ENCODE measurements at places on chromosomes 12 and 14.

- no peak for DNase-seq
Observed at GRCh38 chr12:102960766-102961465, 3.4 kb downstream of the ASCL1 start.

DNA sequence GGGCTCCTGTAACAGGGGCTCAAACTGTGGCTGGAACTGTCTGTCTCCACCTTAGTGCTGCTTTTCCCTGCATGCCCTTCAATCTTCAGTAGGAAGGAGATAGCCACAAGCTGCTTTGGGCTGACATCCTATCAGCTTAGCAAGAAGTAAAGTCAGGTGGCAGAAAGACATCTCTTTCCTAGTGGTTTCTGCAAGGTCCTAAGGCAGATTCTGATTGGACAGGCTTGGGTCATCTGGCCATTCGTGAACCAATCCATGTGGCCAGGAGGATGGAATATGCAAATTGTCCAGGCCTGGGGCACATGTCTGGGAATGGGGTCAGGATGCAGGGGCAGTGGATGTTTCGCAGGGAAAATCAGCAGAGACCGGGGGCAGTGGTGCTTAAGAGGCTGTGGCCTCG, 5.2 kb downstream of the RITA1 start:
- no peak for DNase-seq

- no peak for DNase-seq
Observed at GRCh38 chr12:69991690-69992288, 166.8 kb downstream of the MYRFL start.

DNA sequence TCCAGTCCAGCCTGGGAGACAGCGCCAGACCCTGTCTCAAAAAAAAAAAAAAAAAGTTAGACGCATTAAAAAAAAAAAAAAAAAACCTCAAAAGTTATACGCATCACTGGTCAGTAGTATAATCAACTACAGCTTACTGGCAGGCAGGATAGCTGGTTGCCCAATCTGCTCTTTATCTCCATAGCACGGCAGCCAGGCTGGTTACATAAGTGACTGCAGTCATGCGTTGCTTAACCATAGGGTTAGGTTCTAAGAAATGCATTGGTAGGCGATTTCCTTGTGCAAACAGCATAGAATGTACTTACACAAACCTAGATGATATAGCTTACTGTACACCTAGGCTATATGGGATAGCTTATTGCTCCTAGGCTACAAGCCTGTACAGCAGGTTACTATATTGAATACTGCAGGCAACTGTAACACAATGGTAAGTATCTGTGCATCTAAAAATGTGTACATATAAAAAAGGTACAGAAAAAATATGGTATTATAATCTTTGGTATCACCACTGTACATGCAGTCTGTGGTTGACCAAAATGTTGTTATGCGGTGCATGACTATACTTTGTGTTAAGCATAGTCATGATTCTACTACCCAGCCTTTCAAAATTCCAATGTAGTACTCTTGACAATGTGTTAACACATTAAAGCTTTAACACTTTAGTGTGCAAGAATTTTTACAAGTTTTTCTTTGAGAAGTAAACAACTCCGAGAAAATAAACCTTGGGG, 8.1 kb downstream of the L2HGDH start:
- no peak for DNase-seq

- no peak for DNase-seq
Observed at GRCh38 chr12:65899241-65899640, 75.0 kb downstream of the HMGA2 start.
